Activated CD4-positive, CD25-positive, alpha-beta regulatory T cell (primary cell): ENCODE measurements at places on chromosomes 6 and 20.

GRCh38 chr6:140043762-140044378, 669.4 kb upstream of the CITED2 start:
- no peak for DNase-seq

DNA sequence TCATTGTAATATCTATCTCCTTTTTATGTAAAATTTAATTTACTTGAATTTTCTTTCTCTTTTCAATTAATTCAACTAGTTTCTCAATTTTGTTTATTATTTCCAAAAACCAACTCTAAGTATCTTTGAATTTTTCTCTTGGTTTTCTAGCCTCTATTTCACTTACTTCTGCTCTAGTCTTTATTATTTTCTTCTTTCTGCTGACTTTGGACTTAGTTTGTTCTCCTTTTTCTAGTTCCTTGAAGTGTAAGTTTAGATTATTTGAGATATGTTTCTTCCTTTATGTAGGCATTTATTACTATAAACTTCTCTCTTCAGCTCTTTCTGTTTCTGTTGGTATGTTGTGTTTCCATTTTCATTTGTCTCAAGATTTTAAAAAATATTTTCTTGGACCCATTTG, 70.8 kb downstream of the TNFAIP3 start:
- DNase-seq, result no peak

- DNase-seq, result no peak
These were observed 362.6 kb downstream of the EPM2A start for GRCh38 chr6:145372671-145373151.

DNA sequence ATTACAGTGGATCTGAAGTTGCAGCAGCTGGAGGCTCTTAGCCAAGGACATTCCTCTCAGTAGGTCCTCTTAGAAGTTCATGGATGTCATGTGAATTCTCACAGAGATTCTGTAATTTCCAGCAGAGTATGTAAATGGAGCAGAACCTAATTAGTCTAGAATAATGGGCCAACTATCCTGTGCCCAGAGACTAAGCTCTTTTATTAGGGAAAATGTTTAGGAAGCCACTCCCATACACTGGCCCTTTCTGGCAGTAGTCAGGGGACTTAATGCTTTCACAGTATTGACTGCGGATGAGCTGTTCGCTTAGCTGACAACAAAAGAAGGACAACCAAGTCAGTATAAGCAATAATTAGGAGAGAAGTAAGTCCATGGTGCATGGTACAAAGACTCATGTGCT, 43.8 kb upstream of the KIF16B start:
- no peak for DNase-seq

GRCh38 chr6:41706876-41707564, 28.4 kb downstream of the TFEB start:
- no peak for DNase-seq

DNA sequence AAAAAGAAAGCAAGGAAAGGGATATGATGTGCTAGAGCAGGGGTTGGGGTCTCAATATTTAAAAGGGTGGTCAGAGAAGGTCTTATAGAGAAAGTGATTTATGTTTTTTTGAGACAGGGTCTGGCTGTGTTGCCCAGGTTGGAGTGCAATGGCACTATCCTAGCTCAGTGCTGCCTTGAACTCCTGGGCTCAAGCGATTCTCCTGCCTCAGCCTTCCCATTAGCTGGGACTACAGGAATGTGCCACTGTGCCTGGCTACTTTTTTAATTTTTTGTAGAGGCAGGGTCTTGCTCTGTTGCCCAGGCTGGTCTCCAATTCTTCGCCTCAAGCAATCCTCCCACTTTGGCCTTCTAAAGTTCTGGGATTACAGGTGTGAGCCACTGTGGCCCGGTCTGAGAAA, 433.3 kb downstream of the CDC5L start:
- DNase-seq, result no peak

DNA sequence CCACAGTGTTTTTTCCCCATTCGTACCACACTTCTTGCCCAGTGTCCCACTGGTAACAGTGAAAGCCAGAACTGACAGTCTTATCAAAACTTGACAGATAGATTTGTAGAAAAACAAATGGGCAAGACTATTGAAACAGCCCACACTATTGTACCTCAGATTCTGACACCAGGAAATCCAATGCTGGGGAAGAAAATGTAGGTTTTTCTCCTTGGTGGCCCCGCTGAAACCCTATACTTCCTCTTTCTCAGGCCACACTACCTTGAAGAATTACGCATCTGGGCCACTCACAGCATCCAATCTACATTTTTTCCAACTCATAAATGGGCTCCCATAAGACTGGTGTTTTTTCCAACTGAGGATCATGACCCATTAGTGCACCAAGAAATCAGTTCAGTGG, 90.9 kb upstream of the HDDC2 start:
- DNase-seq, result no peak

GRCh38 chr6:142874676-142875075, 70.3 kb downstream of the HIVEP2 start:
- DNase-seq, result no peak

DNA sequence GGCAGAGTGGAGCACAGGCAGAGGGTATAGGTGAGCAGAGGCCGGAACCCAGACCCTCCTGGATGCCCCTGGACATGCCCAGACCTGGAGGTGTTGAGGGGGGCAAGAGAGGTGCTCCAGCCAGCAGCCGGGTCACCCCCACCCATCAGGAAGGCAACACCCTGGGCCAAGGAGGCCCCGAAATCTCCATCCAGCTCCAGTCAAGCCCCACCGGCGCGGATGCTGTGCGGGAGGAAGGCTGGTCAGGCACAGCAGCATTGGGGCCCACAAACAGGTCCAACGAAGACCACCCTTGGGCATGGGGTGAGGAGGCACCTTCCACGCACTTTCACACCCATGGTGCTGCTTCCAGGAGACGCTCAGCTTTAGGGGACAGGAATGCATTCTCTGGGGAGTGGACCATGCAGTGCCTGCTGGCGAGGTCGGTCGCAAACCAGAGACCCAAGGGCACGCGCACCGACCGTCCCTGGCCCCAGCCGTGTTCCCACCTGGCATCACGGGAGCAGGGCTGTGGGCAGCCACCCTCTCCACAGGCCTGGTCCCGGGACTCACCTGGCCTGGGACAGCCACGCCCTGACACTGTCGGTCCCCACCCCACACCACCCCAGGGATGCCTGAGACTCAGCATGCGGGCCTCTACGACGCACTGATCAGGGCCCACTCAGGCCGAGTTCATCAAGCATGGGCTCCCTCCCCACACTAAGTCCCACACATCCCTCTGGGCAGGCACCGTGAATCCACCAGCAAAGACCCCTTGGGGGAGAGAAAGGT, 43.6 kb upstream of the ZBP1 start:
- DNase-seq, result no peak

GRCh38 chr20:4280731-4281130, 265.4 kb upstream of the RNF24 start:
- no peak for DNase-seq

GRCh38 chr6:170497841-170498301, 55.2 kb downstream of the PSMB1 start:
- no peak for DNase-seq

- no peak for DNase-seq
These were observed 6.2 kb downstream of the SNTA1 start for GRCh38 chr20:33437141-33437911.

DNA sequence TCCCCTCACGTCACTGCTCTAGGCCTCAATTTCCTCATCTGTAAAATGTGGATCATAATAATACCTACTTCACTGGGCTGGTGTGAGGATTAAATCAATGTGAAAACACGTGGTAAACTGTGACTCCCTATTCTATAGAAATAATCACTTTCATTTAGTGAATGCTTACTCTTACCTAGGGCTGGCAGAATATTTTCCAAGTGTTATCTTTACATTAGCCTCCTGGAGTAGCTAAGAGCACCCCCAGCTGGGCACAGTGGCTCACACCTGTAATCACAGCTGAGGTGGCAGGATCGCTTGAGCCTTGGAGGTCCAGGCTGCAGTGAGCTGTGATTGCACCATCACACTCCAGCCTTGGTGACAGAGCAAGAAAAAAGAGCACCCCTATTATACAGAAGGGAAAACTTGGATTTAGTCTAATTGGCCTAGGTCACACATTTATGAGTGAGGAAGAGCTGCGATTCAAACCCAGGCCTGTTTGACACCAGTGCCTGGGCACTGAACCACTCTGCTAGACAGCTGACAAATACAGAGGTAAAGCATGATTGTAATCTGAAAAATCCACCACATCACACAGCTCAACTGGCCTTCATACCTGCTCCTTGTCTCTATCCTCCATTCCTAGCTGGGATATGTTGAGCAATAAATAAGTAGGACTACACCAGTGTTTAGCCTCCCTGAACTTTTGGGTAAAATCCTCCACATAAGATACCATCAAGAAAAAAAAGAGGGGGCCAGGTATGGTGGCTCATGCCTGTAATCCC, 1.4 kb upstream of the SNTA1 start:
- no peak for DNase-seq

GRCh38 chr6:123925350-123925749, 121.7 kb downstream of the NKAIN2 start:
- no peak for DNase-seq

- no peak for DNase-seq
These were observed 199.0 kb downstream of the JARID2 start for GRCh38 chr6:15444881-15445280.

DNA sequence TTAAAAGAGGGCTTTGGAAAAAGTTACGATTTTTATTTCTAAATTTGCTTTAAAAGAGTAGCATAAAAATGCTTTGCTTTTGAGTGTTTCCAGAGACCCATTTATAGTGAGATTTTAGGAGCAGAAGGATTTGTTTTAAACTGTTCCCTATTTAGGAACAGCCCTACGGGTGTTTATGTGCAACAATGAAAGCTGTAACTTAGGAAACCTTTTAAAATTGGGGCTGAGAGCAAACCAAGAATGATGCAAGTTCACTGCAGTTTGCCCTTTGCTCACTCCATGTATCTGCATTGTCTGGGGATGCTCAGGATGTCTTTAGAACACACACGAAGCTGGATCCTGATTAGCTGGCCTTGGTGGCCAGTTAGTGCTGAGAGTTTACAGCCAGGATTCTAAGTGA, 40.9 kb downstream of the GHRH start:
- DNase-seq, result no peak

- no peak for DNase-seq
These were observed 56.0 kb downstream of the BCAS1 start for GRCh38 chr20:54014293-54014926.

- DNase-seq, result no peak
These were observed 2.7 kb downstream of the AKAP12 start for GRCh38 chr6:151242420-151242861.

DNA sequence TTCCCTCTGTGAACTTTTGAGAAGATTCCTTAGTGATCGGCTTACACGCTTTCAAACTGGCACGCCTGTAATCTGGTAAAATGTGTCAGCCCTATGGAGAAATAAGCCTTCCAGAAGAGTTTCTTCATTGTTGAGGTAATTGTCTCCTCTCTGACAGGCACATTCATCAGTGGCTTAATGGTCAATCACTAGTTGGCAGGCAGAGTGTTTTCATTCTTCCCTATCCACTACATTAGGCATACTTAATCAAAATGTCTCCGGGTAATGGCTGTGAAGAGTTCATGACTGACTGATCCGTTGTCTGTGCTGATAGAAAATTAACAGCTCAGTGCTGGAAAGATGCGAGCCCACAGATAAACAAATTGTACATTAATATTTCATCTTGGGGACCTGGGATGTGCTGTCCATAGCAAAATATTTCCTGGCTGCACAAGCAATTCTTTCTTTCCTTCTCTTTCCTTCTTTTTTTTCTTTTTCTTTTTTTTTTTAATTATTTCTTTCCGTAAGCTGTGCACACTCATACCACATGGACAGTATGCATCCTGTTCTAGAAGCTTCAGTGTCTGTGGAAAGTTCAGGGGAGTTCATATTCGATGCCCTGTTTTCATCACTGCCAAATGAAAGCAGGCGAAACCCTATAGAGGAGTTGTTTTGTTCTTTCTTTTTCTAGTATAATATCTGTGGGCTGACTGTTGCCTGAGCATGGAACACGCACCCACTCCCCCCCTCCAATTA, 31.4 kb downstream of the TSHZ2 start:
- no peak for DNase-seq

- no peak for DNase-seq
These were observed 5.6 kb upstream of the TBPL1 start for GRCh38 chr6:133947302-133947900.

DNA sequence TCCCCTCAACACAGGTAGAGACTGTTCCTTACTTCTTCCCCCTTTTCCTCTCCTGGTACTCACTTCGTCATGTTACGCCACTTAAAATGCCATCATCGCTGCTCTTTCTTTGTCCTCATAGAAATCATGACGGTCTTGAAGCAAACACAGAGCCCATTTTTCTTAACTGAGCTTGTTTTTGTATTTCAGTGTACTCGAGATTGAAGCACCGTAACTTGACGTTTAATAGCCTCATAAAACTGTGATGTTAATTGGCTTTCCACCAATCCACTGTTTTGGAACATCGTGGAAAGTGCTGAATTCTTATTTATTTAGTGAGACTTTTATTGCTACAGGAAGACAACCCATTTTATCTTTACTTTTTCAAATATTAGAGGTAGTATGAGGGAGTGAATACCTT, 38.7 kb downstream of the DUSP22 start:
- no peak for DNase-seq

- DNase-seq, result no peak
These were observed 124.8 kb upstream of the NEDD9 start for GRCh38 chr6:11357285-11357684.

DNA sequence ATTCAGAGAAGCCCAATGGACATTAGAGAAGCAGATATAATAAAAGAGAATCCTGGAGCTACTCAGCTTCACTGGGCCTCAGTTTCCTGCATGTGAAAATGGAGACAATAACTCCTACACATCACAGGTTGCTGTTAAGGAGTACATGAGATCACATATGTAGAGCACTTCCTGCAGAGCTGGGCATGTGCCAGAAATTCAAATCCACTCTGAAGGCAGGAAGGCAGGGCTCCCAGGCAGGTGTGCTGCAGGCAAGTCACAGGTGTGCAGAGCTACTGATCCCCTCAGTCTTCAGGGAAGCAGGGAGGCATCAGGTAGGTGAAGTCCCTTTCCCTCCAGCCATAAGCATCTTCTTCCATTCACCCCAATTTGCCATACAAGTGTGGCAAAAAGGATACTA, 48.0 kb downstream of the DST start:
- DNase-seq, result no peak

GRCh38 chr6:136782021-136782770, 10.1 kb downstream of the MAP3K5 start:
- DNase-seq, result no peak

- no peak for DNase-seq
These were observed 15.5 kb downstream of the MYBL2 start for GRCh38 chr20:43682446-43682845.

- DNase-seq, result no peak
These were observed 365.2 kb downstream of the PAX1 start for GRCh38 chr20:22070610-22071058.

- DNase-seq, result no peak
These were observed 244.0 kb upstream of the FAM83B start for GRCh38 chr6:54602591-54602990.

- DNase-seq, result no peak
These were observed 189.0 kb upstream of the SOX4 start for GRCh38 chr6:21404577-21404976.
